ENCODE measurements at places on chromosomes 7 and 10.

GRCh38 chr10:13115832-13116803 lies 16.2 kb downstream of the OPTN start:
- DNase-seq, result no peak

DNA sequence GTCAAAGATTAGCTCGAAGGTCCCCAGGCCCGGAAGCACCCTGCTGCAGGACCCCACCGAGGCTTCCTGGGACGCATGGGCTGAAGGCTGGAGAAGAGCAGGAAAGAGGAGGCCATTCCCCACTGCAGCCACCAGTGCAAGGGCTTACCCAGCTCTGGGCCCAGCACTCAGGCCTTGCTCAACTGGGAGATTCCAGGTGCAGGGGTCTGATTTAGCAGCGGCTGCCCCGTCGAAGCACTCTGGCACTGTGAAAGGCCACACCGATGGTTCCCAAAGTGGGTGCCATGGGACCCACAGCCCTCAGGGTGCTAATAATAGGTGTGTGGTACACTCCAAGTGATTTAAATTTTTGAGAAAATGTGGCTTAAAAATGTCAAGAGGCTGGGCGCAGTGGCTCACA lies 130.9 kb downstream of the OAT start:
- no peak for DNase-seq

DNA sequence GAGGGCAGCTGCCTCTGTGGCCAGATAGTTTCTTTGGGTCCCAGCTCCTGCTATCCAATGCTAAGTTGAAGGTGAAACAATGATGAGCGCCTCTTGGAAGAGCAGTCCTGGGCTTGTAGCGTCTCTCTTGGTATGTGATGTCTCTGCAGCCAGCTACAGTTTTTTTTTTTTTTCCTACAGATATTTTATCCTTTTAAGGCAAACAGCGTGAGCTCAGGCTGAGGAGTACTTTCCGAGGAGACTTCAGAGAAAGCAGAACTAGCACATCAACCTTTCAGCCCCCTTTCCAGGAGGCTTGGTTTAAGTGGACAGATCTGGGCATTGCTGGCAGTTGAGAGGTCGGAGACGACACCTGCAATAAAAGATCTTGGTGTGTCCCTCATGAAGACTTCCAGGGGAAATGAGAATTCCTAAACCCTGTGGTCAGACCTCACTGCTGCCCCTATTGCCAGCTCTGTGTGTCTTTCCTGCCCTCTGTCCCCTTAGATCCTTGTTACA lies 9.1 kb downstream of the PRKG1 start:
- DNase-seq, result peak; percentile 18

GRCh38 chr7:140349144-140349771 lies 49.1 kb downstream of the SLC37A3 start:
- DNase-seq, result peak; percentile 50

DNA sequence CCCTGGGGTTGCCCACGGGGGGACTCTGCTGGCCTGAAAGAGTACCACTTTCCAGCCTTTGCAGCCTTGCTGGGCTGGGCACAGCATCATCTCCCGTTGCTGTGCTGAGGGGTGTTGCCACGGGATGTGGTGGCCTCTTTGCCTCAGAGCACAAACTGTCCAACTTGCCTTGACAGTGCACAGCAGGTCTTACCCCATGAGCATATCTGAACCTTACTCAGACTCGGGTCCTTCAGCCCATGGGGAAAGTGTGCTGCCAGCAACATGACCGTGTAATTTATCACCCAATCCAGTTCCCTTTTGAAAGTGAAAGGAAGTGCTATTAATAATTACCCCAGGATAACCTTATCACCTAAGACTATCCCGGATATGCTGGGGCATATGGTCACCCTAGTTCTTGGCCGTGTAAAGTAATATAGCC lies 46.8 kb downstream of the TBXAS1 start:
- DNase-seq, result no peak

DNA sequence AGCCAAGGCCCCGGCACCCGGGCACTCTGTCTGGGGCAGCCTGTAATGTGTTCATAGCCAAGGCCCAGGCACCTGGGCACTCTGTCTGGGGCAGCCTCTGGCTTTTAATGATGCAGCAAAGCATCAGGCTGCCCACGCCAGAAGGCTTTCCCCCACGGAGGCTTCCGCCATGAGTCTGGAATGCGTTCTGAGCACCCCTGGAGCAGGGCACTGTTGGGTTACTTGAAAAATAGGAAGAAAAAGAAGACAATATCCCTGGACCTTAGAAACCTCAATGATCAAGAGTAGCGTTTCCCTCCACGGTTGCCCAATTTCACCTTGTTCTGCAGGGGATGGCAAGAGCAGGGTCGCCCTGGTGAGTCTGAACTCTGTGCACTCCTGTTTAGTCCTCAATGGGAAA lies 565.0 kb downstream of the PTPRN2 start:
- no peak for DNase-seq

GRCh38 chr10:77902159-77902558 lies 24.4 kb downstream of the DLG5 start:
- no peak for DNase-seq
